ENCODE measurements at places on chromosomes 3 and 15.

- DNase-seq = no peak
Observed at GRCh38 chr3:24487325-24488262, 7.1 kb downstream of the THRB start.

DNA sequence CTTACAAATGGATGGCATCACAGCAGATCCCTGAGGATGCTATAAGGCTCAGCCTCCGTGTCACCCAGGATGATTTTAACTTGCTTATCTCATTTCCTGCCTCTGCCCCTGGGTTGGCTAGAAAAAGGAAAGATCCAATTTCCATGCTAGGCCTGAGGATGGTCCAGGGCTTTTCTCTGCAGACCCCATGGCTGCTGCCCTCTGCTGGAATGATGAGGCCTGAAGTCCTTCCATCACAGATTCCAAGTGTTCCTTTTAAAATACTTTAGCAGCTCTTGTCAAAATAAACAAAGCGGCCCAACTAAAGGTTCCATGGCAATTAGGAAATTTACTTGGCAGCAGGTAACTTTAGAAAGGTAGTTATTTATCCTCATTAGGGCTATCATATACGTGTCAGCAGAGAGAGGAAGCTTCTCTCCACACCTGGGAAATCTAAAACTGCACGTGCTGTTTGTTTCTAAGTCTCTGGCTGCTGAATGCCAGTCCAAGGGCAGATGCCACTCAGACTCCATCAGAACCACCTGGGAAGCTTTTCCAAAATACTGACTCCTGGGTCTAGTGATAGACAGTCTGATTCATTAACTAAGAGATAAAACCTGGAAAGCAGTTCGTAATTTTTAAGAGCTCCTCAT lies 401.9 kb upstream of the IL12A start:
- DNase-seq = peak; percentile 14

- no peak for DNase-seq
Observed at GRCh38 chr3:123658852-123659206, 74.0 kb upstream of the HACD2 start.

- DNase-seq = no peak
Observed at GRCh38 chr3:195208183-195208582, 62.8 kb downstream of the XXYLT1 start.

GRCh38 chr3:56788521-56788920 lies 13.2 kb downstream of the ARHGEF3 start:
- no peak for DNase-seq

GRCh38 chr3:3625544-3626271 lies 173.5 kb upstream of the LRRN1 start:
- DNase-seq = no peak

DNA sequence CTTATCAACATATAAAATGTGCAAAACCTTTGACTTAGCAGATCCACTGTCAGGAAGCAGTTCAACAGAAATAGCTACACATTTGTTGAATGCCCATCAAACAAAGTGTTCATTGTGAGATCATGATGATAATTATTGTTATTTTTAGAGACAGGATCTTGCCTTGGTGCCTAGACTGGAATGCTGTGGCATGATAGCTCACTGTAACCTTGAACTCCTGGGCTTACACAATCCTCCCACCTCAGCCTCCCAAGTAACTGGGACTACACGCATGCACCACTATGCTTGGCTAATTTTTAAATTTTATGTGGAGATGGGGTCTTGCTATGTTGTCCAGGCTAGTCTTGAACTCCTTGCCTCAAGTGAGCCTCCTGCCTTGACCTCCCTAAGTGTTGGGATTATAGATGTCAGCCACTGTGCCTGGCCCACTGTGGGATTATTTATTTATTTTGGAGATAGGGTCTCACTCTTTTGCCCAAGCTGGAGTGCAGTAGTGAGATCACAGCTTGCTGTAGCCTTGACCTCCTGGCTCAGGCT lies 8.8 kb downstream of the MAP2K5 start:
- no peak for DNase-seq

DNA sequence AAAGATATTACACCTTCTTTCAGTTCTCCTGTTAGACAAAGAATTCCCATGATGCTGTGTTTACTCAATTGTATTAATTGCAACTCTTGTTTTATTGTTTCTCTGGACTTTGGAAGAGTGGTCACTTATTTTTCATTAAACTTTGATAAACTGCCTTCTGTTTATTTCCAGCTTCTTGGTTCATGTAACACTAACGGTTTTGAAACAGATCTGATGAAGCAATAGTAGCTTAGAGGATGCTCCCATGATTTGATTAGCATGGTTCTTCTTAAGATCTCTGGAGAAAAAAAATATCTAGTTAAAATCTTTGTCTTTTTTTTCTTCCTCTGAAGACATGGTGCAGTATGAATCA lies 90.1 kb downstream of the FNDC3B start:
- no peak for DNase-seq

GRCh38 chr3:110808630-110809029 lies 263.0 kb upstream of the NECTIN3 start:
- DNase-seq = no peak

GRCh38 chr3:127412578-127413317 lies 124.9 kb upstream of the PRR20G start:
- no peak for DNase-seq

DNA sequence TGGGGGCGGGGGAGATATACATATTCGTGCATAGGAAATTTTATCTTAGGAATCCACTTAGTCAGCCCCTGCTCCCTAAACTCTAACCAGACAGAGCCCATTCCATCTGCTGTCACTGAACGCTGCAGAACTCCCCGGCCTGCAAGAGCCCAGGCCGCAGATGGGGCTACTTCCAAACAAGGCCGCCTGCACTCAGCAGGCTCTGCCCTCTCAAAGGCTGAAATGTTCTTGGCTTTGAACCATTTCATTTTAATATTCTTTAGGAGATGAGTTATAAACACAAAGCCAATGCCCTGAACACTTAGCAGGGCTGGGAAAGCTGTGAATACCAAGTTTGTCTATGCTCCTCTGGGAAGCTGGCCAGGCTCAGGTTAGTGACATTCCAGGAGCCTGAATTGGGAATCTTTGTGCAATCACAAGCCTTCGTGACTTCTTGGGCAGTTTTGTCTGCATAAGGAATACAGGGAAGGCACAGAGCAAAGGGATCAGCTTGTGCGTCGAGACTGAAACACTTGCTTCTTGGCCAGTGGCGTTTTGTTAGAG lies 65.0 kb downstream of the SYNM start:
- DNase-seq = no peak

DNA sequence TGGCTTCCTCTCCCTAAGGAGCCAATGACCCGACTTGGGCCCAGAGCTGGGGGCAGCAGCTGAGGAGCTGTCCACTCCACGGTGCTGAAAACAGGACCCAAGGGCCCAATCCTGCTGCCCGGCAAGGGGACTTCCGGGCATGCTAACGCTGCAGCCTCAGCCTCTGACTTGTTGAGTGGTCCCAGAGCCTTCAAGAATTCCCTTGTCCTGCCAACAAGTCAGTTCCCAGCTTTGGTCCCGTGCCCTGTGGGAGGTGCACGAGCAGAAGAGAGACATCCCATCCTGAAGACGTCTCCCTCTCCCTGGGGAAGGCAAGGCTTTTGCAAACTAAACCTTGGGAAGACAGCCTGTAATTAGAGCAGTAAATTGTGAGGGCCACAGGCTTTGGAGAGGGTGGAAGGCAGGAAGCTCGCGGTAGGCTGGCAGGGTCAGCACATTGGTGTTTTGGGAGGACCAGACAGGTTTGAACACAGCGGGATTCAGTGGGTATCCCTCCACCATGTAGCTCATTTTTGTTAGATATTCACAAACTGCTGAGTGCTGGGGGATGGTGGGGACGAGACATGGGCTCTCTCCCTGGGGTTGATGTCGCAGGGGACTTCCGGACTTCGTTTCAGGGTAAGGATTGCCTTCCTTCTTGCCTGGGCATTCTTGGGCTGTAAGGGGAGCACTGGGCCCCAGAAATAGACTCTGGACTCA lies 29.8 kb upstream of the PRR23E start:
- no peak for DNase-seq

- DNase-seq = no peak
Observed at GRCh38 chr3:42298259-42298658, 32.3 kb upstream of the CCK start.

All from Kasumi-1 (cell line).